ENCODE measurements at places on chromosomes 3 and 15.

- DNase-seq = no peak
Observed at GRCh38 chr3:110956081-110956480, 115.5 kb upstream of the NECTIN3 start.

DNA sequence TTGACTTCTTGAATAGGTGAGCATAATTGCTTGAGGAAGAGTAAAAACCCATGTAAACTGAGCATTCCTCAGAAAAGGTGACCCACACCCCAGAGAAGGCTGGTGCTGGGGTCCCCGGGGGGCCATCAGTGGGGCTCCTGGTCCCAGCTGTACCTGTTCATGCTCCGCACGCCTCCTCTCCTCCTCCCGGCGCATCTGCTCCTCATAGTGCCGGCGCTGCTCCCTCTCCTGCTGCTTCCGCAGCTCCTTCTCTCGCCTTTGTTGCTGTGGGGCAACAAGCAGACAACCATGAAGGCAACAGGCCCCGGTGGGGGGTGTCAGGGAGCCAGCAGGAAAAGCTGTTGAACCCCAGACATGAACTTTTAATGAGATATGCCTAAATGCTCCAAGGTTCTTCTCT lies 113.7 kb upstream of the SLC2A2 start:
- DNase-seq = no peak

- no peak for DNase-seq
Observed at GRCh38 chr15:76330080-76330680, 6.4 kb upstream of the ISL2 start.

- DNase-seq = no peak
Observed at GRCh38 chr15:49848282-49848724, 227.5 kb downstream of the DTWD1 start.

DNA sequence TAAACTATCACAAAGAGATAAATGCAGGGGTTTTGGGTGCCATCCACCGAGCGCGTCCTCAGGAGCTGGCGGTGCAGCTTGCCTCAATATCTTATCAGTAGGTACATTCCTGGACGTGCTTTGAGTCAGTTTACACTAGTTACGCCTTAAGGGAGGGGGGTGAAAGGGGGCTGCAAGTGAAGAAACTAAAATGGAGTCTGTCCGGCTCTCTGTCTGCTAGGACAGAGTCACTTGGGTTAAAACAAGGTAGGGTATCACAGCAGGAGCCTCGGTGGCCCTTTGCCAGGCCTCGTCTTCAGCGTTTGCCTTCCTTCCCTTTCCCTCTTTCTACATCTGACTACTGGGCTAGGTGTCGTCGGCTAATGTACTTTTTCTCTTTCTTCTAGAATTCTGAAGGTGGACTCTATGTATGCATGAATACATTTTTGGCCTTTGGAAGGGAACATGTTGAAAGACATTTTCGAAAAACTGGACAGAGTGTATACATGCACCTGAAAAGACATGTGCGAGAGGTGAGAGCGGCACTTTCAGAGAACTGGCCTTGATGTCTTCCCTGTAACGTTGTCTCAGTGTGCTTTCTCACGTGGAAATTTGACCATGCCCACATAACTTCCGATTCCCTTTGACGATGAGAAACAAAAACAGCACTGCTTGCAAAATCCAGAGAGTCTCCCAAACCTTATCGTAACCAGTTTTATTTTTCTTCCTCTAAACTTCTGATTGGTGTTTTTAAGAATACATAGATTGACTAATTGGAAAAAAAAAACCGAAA lies 28.8 kb downstream of the USP13 start:
- DNase-seq = no peak

DNA sequence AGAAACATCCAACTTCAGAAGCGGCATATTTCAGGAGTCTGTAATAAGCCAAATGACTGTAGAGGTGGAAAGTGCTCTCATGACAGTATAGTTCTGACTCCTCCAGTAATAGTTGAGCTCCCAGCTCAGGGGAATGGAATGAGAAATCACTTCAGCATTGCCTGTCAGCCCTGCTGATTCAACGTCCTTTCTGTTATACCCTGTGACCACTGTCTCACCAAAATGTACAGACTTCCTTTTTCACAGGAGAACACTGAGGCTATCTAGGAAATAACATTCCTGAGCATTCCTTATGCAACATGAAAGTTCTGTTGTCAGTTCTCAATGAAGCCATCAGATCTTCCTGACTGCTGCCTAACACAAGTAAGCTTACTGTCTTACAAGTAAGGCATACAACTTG lies 284.5 kb upstream of the MME start:
- no peak for DNase-seq

GRCh38 chr3:35241236-35241635 lies 398.1 kb upstream of the ARPP21 start:
- DNase-seq = no peak

DNA sequence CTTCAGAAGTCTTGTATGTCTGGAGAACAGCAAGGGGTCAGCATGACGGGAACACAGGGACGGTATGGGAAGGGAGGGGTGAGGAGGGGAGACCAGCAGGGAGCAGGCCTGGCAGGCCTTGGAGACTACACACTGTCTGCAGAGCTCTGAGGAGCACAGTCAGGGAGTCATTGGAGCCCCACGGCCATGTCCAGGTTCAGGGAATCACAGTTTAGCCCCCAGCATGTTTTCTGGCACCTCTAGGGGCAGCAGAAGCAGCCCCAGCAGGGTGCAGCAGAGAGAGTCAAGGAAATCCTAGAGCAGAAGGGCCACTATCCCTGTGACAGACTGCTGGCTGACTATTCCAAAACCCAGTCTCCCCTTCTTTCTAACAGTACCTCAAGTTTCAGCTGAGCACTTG lies 3.2 kb downstream of the LAMP3 start:
- no peak for DNase-seq

- DNase-seq = no peak
Observed at GRCh38 chr3:72214066-72214951, 429.4 kb upstream of the PROK2 start.

GRCh38 chr3:115517457-115518050 lies 105.8 kb upstream of the GAP43 start:
- no peak for DNase-seq

- DNase-seq = no peak
Observed at GRCh38 chr3:97927704-97928103, 44.5 kb downstream of the RIOX2 start.

DNA sequence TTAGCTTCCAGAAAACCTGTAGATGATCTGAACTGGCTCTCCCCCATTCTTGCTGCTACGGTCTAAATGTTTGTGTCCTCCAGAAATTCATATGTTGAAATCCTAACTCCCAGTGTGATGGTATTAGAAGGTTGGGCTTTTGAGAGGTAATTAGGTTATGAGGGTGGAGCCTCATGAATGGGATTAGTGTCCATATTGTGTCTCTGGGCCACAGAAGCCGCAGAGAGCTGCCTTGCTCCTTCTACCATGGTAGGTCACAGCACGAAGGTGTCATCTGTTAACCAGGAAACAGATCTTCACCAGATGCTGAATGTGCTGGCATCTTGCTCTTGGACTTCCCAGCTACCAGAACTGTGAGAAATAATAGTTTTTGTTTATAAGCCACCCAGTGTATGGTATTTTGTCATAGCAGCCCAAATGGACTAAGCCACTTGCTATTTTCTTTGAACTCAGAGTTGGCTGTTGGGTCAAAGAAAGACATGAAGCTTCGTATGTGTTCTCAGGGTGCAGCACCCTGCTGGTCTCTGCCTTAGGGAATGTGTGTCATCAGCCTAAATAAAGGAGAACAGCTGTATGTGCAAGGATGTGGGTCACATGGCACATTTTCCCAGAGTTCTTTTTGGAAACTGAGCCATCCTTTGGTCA lies 317.5 kb upstream of the SLCO3A1 start:
- DNase-seq = no peak

DNA sequence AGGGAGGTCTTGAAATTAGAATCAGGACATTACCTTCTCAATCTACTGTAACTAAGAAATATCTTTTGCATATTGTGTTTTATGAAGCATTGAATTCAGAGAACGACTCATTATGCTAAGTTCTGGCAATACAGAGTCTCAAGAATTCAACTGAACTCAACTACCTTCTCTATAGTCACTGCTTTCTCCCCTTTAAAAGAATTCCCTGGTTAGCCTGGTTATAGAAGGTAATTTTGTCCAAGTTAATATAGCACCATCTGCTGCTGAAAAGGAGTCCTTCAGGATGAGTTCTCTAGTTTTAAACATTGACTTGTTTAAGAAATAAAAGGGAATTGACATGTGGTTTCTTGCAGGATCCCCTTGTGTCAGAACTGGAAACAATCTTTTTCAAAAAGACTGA lies 60.2 kb downstream of the IL16 start:
- DNase-seq = peak; percentile 49

GRCh38 chr3:25023876-25024275 lies 404.2 kb upstream of the RARB start:
- DNase-seq = no peak

GRCh38 chr3:160797356-160797755 lies 41.3 kb downstream of the PPM1L start:
- DNase-seq = no peak

DNA sequence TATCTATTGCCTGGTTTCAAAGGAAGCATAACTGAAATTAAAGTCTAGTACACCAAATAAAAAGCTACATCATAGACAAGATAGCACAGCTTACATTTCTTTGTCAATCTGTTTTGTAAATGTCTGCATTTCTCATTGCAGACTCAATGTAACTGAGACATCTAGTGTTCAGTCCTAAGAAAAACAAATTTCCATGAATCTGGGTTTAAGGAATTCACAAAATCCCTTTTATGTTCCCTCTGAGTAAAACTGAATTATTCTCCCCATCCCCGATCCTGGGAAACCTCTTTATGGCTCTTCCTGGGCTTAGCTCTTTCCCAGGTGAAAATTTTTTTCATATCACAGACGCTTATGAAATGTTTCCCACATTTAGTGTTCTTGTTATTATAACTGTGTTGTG lies 21.6 kb upstream of the RASA2 start:
- no peak for DNase-seq

GRCh38 chr15:99932676-99933402 lies 199.6 kb upstream of the LYSMD4 start:
- DNase-seq = no peak

DNA sequence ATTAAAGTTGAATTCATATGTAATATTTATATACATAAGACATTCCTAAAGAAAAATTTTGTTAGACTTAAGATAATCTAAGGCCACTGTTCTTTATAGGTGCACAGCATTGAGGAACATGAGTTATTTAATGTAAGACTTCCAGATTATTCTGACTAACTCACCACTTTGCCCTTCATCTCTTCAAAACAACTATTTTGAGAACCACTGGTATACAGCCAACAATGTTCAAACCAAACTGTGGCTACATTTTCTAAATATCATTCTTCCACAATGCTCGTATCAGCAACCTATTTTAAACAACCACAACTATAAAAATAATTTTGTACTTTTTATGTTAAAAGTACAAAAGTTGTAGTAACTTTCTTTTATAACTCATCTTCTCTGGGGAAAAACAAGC lies 199.8 kb upstream of the ALCAM start:
- DNase-seq = no peak

DNA sequence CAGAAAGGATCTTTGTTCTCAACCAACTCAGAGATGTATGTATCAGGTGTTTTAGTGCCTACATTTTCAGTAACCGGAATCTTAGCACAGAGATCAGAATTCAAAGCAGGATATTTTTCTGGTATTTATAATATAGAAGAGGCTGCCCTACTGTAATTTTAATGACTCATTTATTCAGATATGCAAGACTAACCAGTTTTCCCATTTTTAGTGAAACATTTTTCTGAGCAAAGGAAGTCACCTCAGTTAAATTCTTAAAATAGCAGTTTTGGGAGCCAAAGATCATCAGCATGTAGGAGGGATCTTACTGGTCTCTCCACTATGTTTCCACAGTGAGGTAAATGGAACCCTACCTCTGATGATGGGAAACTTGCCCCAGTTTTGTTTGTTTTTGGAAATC lies 42.0 kb downstream of the SRP14 start:
- no peak for DNase-seq

DNA sequence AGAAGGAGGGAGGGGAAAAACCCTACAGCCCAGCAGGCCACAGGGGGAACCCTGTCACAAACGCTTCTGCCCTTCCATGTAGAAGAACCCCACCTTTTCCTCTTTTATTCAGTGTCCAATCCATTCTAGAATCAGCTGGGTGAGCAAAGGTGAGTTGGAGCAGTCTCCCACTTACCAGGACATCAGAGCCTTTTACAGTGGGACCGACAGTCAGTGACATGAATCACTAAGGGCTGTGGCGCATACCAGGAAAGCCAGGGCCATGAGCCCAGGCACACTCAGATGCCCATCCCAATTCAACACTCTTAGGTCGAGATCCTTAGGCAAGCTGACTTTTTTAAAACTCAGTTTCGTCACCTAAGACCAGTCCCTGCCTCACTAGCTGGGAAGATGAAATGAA lies 146.1 kb downstream of the AQP9 start:
- no peak for DNase-seq

DNA sequence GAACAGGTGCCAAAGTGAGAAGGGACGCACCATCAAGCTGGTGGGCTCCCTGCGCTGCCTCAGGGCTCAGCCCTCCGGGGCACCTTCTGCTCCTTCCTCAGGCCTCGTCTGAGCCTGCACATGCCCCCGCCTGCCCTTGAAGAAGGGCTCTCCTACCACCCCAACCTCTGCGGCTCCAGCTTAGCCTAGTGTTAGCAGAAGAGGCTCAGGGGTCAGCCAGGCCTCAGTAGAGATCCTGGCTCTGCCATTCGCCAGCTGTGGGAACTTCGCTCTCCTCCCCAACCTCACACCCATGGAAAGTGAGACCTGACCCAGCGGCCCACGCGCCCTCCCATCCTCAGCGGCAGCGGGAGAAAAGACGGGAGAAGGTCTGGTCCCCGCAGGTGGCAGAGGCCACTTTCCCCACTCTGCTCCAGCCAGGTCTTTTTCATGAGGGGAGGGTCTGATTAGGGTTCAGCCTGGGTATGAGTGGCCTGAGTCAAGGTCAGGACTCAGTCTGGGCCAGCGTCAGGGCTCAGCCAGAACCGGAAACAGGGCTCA lies 8.2 kb downstream of the GRIP2 start:
- no peak for DNase-seq

DNA sequence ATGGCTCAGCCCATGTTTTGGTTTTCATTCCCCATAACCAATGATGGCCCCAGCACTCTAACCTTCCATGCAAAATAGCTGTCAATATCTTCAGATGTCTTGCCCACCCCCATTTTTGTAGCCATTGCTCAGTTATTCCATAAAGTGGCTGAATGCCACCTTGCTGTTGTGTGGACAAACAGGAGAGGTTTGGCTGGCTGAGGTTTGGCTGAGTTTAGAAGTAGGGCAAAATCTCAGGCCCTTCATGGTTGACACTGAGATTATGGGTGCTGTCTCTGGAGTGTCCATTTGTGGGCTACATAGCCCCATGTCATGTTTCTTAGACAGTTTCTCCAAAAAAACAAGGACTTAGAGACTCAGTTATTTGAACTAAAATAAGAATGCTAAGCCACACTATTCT lies 96.9 kb downstream of the TCF12 start:
- DNase-seq = no peak

- DNase-seq = no peak
Observed at GRCh38 chr3:13963137-13963886, 83.4 kb upstream of the WNT7A start.

- no peak for DNase-seq
Observed at GRCh38 chr3:178773358-178773757, 237.1 kb downstream of the KCNMB2 start.

DNA sequence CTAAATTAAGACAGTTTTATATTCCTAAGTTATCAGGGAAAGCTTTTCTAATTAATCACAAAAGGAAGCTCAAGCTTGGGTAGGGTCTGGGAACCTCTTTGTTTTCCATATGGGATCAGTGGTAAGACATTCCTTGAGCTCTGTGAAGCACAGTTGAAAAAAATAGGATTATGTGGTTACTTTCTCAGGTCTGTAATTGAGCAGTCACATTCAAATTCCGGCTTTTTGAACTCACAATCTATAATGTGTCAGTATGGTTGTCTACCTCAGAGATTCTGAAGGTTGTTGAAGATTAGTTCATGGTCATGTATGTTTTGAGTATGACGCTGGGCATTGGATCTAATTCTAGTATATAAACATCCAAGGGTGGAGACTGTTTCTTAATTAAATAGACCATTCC lies 364.5 kb downstream of the LPP start:
- DNase-seq = no peak
